Right renal pelvis (tissue), 4 donors: ENCODE measurements at places on chromosomes 1 and 21. TPM values are rescaled to one million over a fixed set of nuclear protein-coding genes. Genes with fewer than 3 reads are reported as not detected.

LIN9 gene
- polyA plus RNA-seq, result 10.5 TPM

RNF186 gene
- polyA plus RNA-seq, result 0.34 TPM

OLFML2B gene
- 15.1 TPM for polyA plus RNA-seq

ADAMTS5 gene
- 24.8 TPM for polyA plus RNA-seq

SHE gene
- 11.0 TPM for polyA plus RNA-seq

BCAN gene
- not detected for polyA plus RNA-seq

C1orf94 gene
- not detected for polyA plus RNA-seq

TRIM45 gene
- polyA plus RNA-seq, result 23.6 TPM
